Colonic mucosa (tissue), 4 donors: ENCODE measurements at places on chromosomes 11 and 22. TPM values are rescaled to one million over a fixed set of nuclear protein-coding genes. Genes with fewer than 3 reads are reported as not detected.

PHLDB1 gene
- total RNA-seq, result 60.1 TPM

RAB38 gene
- 1.6 TPM for total RNA-seq

TTLL12 gene
- 89.3 TPM for total RNA-seq

MYRF gene
- total RNA-seq, result 8.8 TPM

IGLL1 gene
- not detected for total RNA-seq

UCP3 gene
- 1.5 TPM for total RNA-seq

TRIM29 gene
- 3.4 TPM for total RNA-seq

OR51E2 gene
- total RNA-seq, result 0.30 TPM

NXPE1 gene
- total RNA-seq, result 217 TPM

DNAJC4 gene
- 39.9 TPM for total RNA-seq

- H3K4me1 ChIP-seq, result peaks cover 17% of the 10 kb centered on the region
- no peak overlapping the region for H3K4me3 ChIP-seq
- no peaks in the 10 kb centered on the region for H3K36me3 ChIP-seq
- peak overlapping the region; percentile 49 for H3K27ac ChIP-seq
- DNase-seq, result peak; percentile 60
These were observed 28.8 kb downstream of the TOB2 start for GRCh38 chr22:41417622-41418390.

GRCh38 chr11:128644576-128644975 is 49.3 kb upstream of the FLI1 start:
- no peak overlapping the region for H3K27ac ChIP-seq
- H3K4me1 ChIP-seq, result no peaks in the 10 kb centered on the region
- DNase-seq, result no peak
- no peaks in the 10 kb centered on the region for H3K27me3 ChIP-seq

DNA sequence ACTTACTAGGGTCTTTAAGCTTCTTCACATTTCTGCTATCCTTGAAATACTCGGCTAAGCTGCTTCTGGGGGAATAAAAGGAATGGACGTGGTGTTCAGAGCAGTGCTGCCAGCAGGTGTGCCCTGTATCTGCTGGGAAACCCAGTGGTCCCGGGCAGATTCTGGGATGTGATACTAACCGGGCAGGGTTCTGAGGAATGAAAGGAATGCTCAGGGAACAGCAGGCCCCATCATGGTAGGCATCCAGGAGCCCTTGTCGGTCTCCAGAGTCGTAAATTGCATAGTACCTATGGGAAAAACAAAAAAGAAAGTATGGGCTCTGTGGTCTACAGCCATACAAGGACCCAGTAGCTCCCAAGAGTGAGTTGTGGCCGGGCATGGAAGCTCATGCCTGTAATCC is 4.5 kb upstream of the TMEM223 start:
- H3K27me3 ChIP-seq, result no peaks in the 10 kb centered on the region
- H3K27ac ChIP-seq, result no peak overlapping the region
- H3K4me3 ChIP-seq, result no peak overlapping the region
- H3K36me3 ChIP-seq, result peaks cover 31% of the 10 kb centered on the region

DNA sequence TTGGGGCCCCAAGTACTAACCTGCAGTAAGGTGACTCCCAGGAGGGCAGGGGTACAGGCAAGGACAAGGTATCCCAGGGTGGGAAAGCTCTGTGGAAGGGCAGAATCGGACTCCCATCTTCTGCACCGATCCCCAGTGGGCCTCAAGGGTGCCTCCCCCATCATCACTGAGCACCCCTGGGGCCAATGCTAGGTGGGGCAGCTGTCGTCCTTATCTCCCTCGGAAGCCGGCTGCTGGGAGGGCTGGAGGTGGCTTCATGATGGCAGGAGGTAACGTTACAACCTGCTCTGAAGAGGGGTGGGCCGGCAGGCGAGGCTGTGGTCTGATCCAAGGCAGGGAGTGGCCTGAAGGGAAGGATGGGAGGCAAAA is 87.6 kb upstream of the LINC01488 start:
- no peaks in the 10 kb centered on the region for H3K36me3 ChIP-seq
- no peaks in the 10 kb centered on the region for H3K27me3 ChIP-seq
- DNase-seq, result no peak
- H3K27ac ChIP-seq, result no peak overlapping the region
- no peaks in the 10 kb centered on the region for H3K4me1 ChIP-seq
- no peak overlapping the region for H3K4me3 ChIP-seq

GRCh38 chr11:122327528-122327927 is 211.5 kb upstream of the BLID start:
- no peak overlapping the region for H3K27ac ChIP-seq
- H3K36me3 ChIP-seq, result no peaks in the 10 kb centered on the region
- no peaks in the 10 kb centered on the region for H3K27me3 ChIP-seq
- DNase-seq, result no peak
- H3K4me1 ChIP-seq, result no peaks in the 10 kb centered on the region
- no peak overlapping the region for H3K4me3 ChIP-seq

DNA sequence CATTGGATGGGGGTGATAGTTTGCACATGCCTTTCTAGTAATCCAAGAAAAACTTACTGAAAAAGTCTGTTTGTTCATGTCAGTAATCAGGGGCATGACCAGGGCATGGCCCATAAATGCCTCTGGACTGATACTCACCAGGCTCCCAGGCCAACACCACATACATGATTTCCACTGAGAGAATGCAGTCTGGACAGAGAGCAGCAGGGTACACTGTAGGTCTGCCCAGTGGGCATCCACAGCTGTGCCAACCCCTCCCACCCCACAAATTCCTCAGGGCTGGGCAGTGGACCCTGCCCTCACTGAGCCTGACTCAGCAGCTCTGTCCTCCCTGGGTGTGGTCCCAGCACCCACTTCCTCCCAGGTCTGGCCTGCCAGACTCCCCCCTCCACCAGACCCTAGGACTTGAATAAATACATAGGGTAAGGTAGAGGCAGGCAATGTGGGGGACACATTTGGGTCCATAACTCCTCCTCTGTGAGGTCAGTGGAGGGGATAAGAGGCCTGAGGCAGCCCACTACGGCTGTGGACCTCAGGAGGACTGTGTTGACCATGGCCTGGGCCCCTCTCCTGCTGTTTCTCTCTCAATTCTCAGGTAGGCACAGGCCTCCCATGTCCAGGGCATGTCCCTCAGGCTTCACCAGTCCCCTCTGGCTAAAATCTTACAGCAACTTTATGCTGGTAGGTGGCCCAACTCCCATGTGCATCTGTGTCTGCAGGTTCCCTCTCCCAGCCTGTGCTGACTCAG is 92.2 kb upstream of the TOP3B start:
- no peak overlapping the region for H3K27ac ChIP-seq
- H3K4me1 ChIP-seq, result no peaks in the 10 kb centered on the region
- H3K36me3 ChIP-seq, result no peaks in the 10 kb centered on the region
- H3K4me3 ChIP-seq, result no peak overlapping the region

GRCh38 chr22:42437488-42438292 is 5.5 kb upstream of the NFAM1 start:
- peak; percentile 84 for DNase-seq
- H3K4me3 ChIP-seq, result peak overlapping the region; percentile 62
- H3K27me3 ChIP-seq, result no peaks in the 10 kb centered on the region
- H3K4me1 ChIP-seq, result no peaks in the 10 kb centered on the region
- H3K27ac ChIP-seq, result peak overlapping the region; percentile 55

DNA sequence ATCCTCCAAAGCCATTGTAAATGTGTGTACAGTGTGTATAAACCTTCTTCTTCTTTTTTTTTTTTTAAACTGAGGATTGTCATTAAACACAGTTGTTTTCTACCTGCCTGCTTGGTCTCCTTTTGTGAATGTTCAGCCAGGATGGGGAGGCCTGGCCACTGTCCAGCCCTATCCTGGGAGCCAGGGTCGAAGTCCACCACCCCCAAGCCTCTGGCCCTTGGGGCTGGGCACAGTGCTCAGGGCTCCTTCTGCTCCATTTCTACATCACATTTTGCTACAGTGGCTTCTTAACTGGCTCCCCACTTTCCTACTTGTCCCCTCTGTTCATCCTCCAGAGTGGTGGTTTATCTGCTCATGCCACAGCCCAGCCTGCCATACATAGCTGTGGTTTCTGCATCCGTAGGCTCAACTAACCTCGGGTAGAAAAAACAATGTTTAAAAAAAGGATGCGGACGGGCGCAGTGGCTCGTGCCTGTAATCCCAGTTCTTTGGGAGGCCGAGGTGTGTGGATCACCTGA is 2.5 kb upstream of the SMARCB1 start:
- no peaks in the 10 kb centered on the region for H3K36me3 ChIP-seq
- no peak overlapping the region for H3K27ac ChIP-seq
- H3K27me3 ChIP-seq, result no peaks in the 10 kb centered on the region
- H3K4me1 ChIP-seq, result peaks cover 7% of the 10 kb centered on the region
- DNase-seq, result peak; percentile 58

DNA sequence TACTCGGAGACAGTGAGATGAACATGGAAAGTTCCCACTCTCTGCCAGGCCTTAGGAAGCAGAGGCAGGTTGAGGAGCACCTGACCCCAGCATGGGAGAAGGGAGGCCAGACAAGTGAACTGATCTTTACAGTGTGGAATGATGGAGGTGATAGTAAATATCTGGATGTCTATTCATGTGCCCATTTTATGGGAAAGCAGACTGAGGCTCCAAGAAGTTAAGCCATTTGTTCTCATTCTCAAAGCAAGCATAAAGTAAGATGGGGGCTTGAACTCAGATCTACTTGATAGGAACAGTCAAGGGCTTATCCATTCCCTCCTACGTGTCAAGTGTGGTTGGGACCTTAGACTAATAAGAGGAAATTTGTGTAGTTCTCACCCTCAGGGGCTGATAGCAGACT is 461.5 kb downstream of the MN1 start:
- H3K27me3 ChIP-seq, result no peaks in the 10 kb centered on the region
- no peak overlapping the region for H3K4me3 ChIP-seq
- no peaks in the 10 kb centered on the region for H3K36me3 ChIP-seq
- H3K27ac ChIP-seq, result no peak overlapping the region
- no peaks in the 10 kb centered on the region for H3K4me1 ChIP-seq

GRCh38 chr11:10441091-10441490 is 14.0 kb upstream of the AMPD3 start:
- no peak overlapping the region for H3K4me3 ChIP-seq
- H3K4me1 ChIP-seq, result no peaks in the 10 kb centered on the region
- H3K27ac ChIP-seq, result no peak overlapping the region
- DNase-seq, result no peak
